ENCODE measurements at places on chromosomes 4 and X.

DNA sequence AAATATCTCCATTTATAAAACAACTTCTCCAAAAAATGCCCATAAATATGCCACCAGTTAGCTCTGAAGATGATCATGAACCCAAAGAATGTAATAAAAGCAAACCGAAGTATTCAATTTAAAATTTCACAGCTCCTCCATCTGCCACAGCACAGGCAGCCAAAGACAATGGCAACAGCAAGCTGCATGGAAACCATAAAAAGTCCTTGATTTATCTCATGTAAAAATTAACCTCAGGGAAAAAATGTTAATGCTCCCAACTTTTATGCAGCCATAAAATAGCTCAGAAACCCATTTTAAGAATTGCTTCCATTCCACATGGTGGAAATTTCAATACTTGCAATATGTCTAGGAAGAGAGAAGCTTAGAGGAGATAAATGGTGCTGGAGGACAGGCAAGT is 132.3 kb upstream of the ARHGEF9 start:
- DNase-seq, result no peak

- DNase-seq, result no peak
These were observed 46.7 kb downstream of the RUFY3 start for GRCh38 chr4:70768301-70768948.

- DNase-seq, result no peak
These were observed 533.6 kb upstream of the HTR2C start for GRCh38 chrX:114050075-114050796.

- DNase-seq, result no peak
These were observed 41.5 kb downstream of the ANAPC10 start for GRCh38 chr4:145056325-145057130.

- no peak for DNase-seq
These were observed 88.3 kb upstream of the BMP2K start for GRCh38 chr4:78687818-78688217.

GRCh38 chr4:32022071-32022470 is 1301.9 kb downstream of the PCDH7 start:
- DNase-seq, result no peak

DNA sequence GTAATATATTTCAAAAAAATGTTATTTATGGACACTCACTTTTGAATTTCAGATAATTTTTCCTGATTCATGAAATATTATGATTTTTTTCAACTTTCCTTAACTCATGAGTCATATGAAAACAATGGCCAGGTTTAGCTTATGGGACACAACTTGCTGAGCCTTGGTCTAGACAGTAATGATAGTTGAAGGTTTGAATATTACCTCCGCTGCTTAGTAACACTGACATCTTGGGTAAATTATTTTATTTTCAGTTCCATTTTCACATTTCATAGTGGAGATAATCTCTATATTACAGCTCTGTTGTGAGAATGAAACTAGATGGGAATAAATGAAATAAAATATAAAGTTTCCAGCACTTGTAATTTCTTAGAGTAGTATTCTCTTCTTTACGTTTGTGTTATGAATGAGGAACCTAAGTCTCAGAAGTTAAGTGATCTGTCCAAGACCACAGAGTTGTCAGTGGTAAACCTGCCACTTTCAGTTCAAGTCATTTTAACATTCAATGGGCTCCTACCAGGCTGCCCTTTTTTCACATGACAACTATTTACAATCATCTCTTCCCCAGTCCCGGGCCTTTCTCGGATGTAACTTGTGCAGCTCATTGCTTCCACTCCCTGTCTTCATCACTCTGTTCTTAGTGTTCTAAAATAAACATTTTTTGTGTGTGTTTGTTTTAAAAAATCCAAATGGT is 46.8 kb upstream of the GC start:
- no peak for DNase-seq

DNA sequence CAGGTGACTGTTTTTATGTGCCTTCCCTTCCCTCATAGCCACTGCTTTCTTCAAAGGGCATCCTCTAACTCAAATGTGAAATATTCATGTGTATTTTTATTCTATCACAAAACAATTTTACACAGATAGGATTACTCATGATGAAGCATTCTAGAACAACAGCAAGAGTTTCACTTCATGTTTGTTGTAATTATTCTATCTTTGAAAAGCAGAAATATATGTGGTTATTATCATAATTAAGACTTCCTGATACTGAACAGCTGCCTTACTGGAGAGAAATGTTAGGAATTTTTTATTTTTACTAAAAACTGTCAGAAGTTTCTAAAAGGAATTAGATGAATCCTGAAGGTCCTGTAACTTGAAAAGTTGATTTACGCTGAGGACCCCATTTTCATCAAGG is 229.1 kb downstream of the PALLD start:
- DNase-seq, result no peak

DNA sequence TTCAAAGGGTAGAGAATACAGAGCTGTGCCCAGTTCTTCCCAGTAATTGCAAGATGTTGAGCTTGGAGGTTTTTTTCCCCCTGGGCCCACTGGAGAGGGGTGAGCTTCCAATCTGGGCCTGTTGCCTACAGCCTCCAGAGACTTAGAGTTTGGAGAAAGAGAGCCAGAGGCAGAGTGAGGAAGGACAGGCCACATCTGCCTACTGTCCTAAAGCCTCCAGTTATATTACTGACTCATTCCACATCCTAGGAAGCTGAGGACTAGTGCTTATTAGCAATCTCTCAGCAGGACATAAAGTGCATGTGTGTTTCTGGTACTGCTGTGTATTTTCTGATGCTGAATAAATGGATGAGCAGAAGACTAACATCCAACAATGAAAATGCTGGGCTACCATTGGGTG is 181.0 kb upstream of the MAMLD1 start:
- no peak for DNase-seq

- DNase-seq, result no peak
These were observed 29.8 kb upstream of the RELL1 start for GRCh38 chr4:37715889-37716402.

- no peak for DNase-seq
These were observed 2038.9 kb upstream of the ADGRL3 start for GRCh38 chr4:59161249-59161648.
